NCI-H146 (cell line): ENCODE measurements at places on chromosomes 16 and 17.

DNA sequence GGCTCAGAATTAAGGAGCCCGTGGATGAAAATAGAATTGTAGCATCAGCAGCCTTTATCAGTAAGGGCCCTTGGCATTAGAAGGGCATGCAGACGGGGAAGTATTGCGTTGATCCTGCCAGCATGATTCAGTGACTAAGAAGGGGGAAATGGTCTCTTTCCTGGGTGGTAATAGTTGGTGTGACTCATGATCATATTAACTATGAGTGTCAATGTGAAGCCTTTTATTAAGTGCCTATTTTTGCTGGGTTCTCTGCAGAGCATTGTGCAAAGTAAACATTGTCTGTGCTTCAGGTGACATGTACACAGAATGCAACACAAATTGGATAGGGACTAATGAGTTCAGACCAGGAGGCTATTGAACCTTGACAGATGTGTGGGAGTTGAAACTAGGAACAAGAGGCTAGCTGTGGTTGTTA, 24.5 kb downstream of the RCVRN start:
- no peak for DNase-seq

- no peak for DNase-seq
Measured at GRCh38 chr16:82184213-82184612, 14.2 kb upstream of the MPHOSPH6 start.

DNA sequence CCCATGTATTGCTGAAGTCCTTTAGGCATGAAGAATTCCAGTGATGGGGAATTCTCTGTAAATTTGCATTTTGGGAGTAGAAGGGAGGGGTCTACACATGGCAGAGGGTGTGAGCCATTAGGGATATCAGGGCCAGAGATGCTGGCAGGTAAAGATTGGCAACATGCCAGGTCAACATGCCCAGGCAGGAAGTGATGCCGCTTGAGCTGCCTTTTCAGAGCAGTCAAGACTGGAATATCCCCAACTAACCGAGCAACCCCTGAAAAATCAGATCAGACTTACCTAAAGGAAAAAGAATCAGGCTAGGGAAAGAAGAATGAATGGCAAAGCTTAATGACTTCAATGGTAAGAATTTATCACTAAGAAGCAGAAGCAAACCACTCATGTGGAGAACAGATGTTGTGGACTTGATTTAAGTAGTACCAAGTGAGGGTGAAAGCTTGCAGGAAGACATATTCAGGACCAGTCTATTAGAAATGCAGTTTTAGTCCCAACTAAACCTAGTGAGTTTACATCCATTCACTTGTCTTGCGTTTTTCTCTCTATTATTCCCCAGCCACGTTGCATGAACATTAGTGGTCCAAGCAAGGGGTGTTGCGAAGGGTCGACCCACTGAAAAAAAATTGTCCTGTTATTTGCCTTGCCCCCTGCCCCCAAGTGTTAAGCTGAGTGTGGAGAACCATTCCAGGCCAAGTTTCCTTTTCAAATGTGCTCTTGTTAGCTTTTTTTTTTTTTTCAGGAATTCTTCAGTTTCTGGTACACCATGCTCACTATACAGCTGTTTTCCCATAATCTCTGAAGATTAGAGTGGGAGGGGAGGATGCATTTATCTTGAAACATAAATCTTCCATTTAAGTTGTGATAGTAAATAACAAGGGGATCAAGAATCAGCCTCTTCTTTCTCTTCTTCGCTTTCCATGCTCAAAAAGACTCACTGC, 105.2 kb downstream of the ABCA8 start:
- DNase-seq: no peak

DNA sequence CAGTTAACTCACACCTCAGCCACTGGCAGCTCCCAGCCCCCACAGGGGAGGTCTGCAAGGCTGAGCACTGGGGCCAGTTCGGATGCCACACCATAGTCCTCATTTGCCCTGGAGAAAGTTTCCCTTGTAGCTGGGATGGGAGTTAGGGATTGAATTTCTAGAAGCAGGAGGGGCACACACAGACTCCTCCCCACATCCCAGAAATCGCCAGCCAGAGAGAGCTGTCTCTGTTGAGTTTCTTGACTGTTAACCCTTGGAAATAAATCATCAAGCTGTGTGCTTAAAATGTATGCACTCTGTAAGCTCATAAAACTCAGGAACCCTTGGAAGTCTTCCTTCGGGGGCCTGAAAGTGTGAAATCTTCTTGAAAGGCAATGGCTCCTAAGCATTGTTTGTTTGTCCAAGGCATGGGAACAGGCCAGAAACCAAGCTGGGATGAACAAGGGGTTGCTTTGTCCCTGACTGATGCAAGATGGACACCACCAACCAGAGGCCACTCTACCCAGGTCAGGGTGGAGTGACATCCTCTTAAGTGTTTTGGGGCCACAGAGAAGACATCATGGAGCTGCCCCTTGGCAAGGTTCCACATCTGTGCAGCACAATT, 394 bp upstream of the PRM3 start:
- DNase-seq: no peak

- no peak for DNase-seq
Measured at GRCh38 chr16:64498363-64498762, 623.5 kb downstream of the CDH11 start.

DNA sequence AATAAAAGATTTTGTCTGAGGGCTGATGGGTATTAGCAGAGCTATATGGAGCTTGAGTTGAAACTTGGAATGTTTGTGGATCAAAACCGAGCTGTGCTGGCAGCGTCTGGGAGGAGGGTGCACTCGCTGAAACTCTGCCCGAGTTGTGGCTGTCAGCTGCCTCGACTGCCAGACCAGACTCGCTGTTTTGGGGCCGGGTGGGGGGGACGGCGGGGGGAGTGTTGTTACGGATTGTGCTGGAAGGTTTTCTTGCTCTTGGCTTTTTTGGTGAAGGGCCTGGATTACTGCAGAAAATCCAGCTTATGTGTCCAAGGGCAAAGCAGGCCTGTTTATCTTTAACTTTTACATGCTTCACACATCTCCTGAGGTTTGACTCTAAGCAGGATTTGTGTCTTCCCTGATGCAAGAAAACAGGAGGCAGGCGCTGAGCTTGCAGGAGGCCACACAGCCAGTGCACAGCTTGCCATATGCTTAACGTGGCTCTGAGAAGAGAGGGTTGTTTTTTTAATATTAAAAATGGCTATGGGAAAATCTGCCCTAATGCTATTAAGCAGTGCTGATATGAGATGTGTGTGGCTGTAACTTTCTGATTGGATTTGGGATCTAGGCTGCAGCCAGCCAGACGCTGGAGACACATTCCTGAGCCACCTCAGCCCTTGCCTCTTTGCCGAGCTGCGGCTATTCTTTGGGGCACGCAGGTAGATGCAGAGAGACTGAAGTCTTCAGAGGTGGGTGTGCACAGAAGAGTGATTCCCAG, 20.5 kb upstream of the RPTOR start:
- no peak for DNase-seq

DNA sequence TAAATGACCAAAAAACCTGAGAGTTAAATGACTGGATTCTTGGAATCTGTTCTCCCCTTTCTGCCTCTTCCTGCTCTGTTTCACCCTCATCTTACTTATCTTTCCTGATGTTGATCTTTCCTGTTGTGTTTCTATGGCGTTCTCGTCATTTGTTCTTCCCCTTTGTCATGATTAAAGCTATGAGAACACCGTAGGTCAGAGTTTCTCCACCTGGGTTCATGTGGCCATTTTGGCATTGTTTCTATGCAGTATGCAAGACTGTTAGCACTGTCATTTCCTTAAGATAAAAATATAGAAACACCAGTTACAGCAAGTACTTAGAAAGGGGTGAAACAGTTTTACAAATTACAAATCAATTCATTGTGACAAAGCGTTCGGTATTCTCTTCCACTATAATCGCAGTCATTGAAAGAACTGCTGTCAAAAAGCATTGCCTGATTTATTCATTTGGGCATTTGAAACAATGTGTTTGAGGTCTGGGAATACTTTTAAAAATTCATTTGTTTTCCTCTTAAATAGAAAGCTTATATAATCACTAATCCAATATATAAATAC, 166.0 kb downstream of the PHKB start:
- DNase-seq: no peak

DNA sequence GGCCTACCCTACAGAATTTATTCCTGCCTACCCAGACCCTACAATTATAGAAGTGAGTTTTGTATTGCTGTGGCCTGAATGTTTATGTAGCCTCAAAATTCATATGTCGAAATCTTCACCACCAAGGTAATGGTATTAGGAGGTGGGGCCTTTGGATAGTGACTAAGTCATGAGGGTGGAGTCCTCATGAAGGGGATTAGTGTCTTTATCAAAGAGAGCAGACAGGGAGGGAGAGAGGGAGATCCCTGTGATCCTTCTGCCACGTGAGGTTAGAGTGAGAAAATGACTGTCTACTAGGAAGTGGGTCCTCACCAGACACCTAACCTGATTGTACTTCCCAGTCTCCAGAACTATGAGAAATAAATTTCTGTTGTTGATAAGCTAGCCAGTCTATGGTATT, 981 bp upstream of the DUXB start:
- no peak for DNase-seq

GRCh38 chr16:62036101-62036801, at the start of gene CDH8:
Gene CDH8, minus strand, starts transcription at chr16:62036438. Its CDS starts 15,035 bp downstream, at chr16:62021403.
- peak; percentile 72 for DNase-seq

DNA sequence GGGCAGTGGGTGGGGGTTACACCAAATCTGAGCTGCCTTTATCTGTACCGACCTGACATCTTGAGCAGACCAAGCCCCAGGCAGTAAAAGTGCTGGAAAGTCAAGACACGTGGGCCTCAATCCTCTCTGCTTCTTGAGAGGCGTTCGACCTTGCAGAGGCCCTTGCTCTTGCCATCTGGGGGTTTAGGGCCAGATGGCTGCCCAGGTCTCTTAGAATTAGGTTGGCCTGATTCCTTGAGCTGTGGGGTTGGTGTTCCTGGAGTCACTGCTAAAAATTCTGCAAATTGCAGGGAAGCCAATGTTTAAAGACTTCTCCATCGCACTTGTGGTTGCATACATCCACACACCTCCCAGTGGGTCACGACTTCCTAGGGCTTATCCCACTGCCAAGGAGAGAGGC, 238.2 kb upstream of the ASIC2 start:
- no peak for DNase-seq

- DNase-seq: no peak
Measured at GRCh38 chr17:20896153-20896649, 146.6 kb downstream of the USP22 start.

DNA sequence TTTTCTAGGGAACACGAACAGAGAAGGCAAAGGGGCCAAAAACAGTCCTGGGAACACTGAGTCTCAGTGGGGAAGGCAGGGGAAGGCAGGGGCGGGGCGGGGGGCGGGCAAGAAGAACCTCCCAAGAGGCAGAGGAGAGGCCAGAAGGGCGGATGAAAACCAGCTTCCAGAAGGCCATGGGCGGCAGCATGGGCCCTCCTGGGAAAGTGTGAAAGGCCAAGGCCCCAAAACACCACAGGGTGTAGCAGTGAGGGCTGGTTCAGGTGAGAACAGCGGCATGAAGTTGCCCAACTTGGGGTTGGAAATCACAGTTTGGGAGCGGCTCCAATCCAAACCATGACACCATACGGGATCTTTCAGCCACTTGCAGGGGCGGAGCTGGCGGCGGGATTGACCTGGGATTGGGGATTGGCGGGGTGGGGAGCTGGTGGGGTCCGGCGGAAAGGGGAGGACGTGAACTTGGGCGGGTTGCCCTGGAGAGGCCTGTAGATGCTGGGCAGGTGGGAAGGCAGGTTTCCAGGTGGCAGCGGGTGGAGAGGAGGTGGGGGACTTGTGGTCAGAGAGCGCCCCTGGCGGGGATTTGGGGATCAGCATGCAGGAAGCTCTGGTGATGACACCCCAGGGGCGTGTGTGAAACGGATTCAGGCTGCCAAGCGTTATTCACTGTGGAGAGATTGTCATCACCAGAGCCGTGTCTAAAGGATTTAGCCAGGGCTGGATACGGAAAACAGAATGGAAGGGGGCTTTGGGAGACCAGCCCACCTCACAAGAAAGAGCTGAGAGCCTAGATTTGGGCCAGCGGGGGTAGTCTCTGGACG, 80.9 kb downstream of the ARHGAP23 start:
- peak; percentile 28 for DNase-seq
